Fibroblast of skin of scalp (primary cell): ENCODE measurements at places on chromosomes 3 and 15.
A peak's percentile ranks its signal among the peaks of the same experiment; 100 is the strongest.

- DNase-seq: no peak
Observed at GRCh38 chr3:13262493-13263211, 157.5 kb downstream of the NUP210 start.

- no peak for DNase-seq
Observed at GRCh38 chr15:85091990-85092389, 110.3 kb downstream of the PDE8A start.

DNA sequence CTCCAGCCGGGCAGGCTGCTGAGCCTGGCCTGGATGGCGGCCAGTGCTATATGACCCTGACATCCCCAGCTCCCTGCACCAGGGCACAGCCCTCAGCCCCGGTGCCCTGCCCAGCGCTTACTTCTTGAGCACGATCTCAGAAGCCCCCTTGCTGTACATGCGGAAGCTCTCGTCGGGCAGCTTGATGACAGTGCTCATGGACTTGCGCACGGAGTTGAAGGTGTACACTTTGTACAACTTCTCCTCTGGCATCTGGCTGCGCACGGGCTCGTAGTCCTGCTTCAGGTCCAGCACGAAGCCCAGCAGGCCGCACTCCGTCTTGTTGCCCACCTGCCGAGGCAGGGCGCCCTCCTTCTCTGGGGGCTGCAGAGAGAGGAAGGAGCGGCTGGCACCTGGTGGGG lies 38.8 kb upstream of the SEC13 start:
- DNase-seq: no peak

DNA sequence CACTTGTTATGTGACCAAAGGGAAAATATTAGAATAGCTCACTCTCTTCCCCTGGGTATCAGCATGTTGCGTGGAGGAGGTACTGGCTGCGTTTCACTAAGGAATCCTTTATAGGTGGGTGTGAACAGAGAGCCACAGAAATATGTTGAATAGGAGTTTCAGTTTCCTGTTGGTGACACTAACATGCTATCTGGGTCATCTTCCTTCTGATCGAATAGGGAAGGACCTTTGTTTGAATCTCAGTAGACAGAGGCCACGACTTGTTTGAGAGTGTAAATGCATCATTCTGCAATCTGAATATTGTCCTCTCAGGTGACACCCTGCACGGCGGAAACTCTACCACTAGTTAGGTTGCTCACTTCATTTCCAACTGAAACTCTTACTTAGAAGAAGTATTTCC lies 157.9 kb upstream of the SLC2A2 start:
- no peak for DNase-seq

DNA sequence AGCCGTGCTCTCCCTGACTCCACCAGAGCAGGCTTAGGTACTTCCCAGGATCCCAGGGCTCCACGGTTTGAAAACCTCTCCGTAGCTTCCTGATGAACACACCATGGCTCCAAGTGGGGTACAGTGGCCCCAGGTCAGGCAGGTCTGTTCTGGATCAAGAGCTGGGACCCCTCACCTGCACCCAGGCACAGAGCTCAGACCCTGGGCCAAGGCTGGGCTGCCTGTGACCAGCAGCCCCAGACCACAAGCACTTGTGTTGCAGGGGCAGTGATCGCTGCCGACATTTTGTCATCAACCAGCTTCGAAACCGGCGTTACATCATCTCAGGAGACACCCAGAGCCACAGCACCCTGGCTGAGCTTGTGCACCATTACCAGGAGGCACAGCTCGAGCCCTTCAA lies 5.3 kb downstream of the SH2D7 start:
- no peak for DNase-seq

GRCh38 chr3:160376681-160377080 lies 22.3 kb downstream of the IFT80 start:
- peak; percentile 7 for DNase-seq

- no peak for DNase-seq
Observed at GRCh38 chr3:58180099-58180880, 30.5 kb downstream of the DNASE1L3 start.
